ENCODE measurements at places on chromosomes 5 and 9.

DNA sequence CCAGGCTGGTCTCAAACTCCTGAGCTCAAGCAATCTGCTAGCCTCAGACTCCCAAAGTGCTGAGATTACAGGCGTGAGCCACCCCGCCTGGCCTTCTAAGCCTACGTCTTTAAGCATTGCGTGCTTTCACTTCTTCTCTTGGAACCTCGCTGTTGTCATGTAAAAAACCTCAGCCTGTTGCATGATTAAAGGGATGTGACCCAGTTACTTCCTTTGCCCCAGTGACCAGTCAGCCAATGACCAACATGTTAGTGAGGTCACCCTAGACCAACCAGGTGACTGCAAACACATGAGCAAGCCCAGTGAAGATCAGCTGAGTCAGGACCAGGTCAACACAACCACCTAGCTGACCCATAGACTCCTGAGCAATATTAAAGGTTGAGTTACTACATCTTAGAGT is 10.5 kb downstream of the KIF4B start:
- DNase-seq, result no peak

DNA sequence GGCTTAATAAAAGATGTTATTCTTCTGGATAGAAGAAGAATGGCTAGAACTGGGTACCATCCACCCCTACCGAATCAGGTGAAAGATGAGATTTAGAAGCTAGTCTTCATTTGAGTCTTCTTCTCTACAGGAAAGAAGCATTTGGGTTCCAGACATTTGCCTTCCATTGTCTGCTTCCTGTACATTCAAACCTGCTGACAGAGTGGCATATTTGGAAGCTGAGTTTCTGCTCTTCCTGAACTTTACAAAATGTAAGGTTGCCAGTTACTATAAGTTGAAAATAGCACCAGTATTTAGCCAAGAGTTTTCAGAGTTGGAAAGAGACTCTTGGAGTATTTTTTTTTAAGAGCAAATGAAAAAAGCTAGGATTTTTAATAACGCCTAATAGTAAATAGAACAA is 525.4 kb upstream of the TLE4 start:
- DNase-seq, result no peak

- DNase-seq, result no peak
Observed at GRCh38 chr5:143732402-143732801, 79.6 kb upstream of the HMHB1 start.

GRCh38 chr5:82183828-82184227 is 94.3 kb downstream of the RPS23 start:
- DNase-seq, result no peak

DNA sequence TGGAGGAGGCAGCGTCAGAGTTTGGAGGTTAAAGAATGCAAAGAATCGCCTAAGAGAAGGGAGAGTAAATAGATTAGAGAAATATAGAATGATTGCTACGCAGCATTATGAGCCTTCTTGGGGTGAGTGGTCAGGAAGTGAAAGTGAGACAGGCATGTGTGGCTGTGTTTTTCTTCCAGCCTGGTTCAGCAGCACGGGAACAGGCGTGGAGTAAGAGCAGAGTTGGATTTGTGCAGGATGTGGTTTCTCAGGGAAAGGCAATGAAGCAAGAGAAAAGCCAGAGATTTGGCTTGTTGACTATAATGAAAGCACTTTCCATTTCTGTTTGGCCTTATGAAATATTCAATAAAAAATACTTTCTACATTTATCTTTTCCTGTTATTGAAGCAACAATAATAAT is 34.3 kb upstream of the FRMD3 start:
- DNase-seq, result no peak

GRCh38 chr9:16426716-16427115 is 443.8 kb downstream of the BNC2 start:
- DNase-seq, result no peak

DNA sequence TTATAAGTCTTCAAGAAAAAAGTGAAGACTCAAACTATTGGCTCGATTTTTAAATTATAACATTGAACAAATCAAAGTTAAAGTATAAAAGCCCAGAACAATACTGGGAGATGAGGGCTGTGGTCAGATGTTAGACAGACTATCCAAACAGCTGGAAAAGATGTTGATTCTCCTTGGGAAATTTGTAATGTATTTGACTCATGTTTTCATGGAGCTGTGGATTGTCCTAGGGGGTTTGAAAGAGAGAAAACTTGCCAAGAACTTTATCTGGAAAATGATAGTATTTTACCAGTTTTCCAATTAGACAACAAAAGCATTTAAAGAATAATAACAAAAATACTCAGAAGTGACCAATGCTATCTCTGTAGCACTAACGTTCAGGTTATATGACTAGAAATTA is 339.2 kb downstream of the ARL15 start:
- no peak for DNase-seq

DNA sequence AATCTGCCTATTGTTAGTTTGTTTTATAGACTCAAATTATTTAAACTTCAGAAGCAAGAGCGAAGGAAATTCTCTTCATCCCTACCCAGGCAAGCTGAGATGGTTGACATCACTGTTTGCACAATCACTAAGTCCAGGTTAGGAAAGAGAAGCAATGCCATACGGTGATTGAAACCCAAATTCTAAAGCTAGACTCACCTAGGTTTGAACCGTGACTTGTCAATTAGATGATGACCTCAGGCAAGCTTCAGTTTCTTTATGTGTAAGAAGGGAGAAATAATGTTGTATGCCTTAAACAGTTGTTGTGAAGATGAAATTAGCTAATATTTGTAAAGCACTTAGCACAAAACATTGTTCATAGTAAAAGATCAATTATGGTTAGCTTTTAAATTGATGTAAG is 96.5 kb upstream of the ANKRD55 start:
- DNase-seq, result no peak

- no peak for DNase-seq
Observed at GRCh38 chr5:35608881-35609779, 8.5 kb upstream of the SPEF2 start.

GRCh38 chr5:67879620-67880510 is 335.7 kb upstream of the PIK3R1 start:
- DNase-seq, result no peak

- DNase-seq, result no peak
Observed at GRCh38 chr5:177130211-177131018, 3.2 kb upstream of the NSD1 start.

DNA sequence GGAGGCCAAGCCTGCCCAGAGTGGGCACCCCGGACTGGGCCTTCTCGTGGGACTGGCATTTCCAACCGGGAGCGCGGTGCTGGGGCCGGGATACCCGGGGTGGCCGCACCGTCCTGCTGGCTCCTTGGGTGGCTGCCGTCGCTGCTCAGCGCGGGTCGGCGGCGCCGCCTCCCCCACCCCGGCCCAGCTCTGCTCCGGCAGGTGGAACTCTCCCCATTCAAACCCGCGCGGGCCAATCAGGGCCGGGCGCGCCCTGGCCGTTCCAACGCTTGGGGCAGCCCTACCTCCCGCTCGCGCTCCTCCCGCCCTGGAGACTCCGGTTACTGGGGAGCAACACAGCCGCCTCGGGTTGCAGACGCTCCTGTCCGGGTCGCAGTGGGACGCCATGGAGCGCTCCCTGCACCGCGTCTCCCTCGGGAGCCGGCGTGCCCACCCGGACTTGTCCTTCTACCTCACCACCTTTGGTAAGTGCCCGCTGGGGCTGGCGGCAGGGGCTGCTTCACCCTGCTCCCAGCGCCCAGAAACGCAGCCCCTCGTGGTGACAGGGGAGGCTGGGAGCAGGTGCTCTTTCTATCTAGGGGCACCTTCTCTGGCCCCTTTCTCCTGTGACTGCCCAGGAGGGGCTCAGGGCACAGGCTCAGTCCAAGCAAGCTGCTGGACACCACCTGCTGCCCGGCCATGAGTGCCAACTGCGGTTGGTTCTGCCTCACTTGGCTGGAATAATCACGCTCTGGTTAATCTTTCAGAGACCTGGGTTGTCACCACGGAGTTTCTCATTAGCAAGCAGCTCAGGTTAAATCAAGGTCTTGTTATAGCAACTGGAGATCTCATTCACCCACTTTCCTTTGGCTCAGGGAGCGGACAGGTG is at the start of gene RGS3:
RGS3 (plus strand) TSS at position 310 of the 868 bp plus-strand sequence; CDS start at position 386, 76 bp downstream.
- no peak for DNase-seq

DNA sequence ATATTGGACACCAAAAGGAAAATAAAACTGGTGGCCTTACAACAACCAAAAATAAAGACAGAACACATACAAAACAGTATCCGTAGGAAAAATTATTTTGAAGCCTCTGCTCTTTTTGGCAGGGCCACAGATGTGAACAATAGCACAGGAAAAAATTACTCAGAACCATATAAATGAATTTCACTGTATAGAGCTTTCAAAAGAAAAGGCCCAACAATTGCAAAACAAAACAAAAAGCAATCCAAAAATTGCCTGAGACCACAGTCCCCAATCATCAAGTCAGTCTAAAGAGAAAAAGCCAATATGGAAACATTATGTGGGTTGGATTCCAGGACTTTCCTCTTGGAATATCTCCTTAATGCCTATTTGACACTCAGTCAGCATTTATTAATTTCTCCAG is 243.8 kb downstream of the CEMIP2 start:
- no peak for DNase-seq

- DNase-seq, result no peak
Observed at GRCh38 chr9:27377811-27378456, 81.0 kb upstream of the EQTN start.

GRCh38 chr5:81097713-81098112 is 135.4 kb upstream of the CKMT2 start:
- DNase-seq, result no peak

DNA sequence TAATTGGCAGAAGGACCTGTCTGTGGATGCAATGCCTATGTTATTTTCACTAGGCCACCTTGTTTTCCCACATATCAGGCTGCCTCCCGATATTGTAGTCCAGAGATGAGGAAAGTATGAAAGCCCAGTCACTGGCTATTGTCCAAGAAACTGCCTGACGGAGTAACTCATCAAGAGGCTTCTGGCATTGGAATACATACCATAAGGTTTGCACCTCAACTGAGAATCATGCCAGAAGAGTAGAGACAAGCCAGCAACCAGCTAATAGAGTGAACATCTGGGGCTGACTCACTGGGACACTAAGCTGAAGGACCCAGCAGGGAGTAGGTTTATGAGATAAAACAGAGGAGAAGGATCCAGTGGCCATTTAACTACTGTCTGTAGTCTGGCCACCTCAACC is 137.2 kb upstream of the FST start:
- DNase-seq, result no peak

GRCh38 chr5:107293541-107294210 is 377.1 kb downstream of the EFNA5 start:
- no peak for DNase-seq

GRCh38 chr9:5608298-5609225 is 20.3 kb upstream of the RIC1 start:
- DNase-seq, result no peak

GRCh38 chr9:38015266-38015665 is 53.8 kb downstream of the SHB start:
- DNase-seq, result no peak

GRCh38 chr9:36755019-36755418 is 182.3 kb downstream of the MELK start:
- no peak for DNase-seq

DNA sequence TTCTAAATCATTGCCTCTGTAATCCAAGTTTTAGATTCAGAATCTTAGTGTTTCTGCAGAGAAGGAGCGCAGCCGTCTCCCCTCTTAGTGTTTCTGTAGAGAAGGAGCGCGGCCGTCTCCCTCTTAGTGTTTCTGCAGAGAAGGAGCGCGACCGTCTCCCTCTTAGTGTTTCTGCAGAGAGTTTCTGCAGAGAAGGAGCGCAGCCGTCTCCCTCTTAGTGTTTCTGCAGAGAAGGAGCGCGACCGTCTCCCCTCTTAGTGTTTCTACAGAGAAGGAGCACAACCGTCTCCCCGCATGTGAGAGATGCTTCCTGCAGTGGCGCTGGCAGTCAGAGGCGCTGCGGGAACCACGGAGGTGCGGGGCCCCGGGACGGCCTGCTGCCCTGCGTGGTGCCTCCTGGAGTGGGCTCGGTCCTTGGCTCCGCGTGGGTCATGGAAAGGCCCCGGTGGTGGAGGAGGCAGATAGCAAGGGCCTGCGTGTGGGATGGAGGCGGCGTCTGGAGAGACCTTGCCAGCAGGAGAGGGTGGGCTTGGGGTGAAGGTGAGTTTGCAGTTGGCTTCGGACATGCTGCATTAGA is 10.9 kb downstream of the CEP72 start:
- no peak for DNase-seq

- no peak for DNase-seq
Observed at GRCh38 chr9:15416880-15417279, 5.8 kb upstream of the SNAPC3 start.

DNA sequence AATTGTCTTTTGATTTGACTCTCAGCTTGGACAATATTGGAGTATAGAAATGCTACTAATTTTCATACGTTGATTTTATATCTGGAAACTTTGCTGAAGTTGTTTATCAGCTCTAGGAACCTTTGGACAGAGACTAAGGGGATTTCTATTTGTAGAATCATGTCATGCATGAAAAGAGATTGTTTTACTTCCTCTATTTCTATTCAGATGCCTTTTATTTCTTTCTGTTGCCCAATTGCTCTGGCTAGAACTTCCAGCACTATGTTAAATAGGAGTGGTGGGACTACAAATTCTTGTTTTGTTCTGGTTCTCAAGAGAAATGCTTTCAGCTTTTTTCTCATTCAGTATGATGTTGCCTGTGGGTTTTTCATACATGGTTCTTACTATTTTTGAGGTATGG is 112.8 kb upstream of the CDH12 start:
- no peak for DNase-seq

- no peak for DNase-seq
Observed at GRCh38 chr9:116904165-116904564, 217.1 kb downstream of the TRIM32 start.

- DNase-seq, result no peak
Observed at GRCh38 chr5:94736498-94736897, 118.0 kb downstream of the SLF1 start.

GRCh38 chr5:103098993-103099392 is 20.9 kb downstream of the GIN1 start:
- no peak for DNase-seq

DNA sequence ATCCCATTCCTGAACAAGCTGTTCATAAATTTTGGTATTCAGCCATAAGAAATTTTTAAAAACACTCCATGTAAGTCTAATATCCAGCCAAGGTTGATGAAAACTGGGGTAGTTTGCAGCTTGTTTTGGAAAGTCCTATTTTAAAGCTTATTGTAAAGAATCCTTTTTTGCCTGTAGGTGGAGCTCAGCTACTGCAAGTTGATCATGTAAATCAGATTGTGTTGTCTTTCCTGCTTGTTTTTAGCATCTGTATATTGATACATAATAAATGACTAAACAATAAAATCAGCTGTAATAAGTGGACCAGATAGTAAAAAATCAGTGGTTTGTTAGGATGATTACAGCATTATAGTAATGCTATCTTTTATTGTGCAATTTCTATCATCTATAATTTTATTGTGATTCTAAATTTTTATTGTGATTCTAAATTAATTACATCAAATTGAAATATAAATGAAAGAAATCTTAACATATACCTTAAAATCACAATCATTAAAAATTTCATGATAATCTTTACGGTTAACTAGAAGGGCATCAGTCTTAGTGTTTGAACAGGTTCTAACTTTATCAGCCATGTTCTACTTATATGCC is 42.4 kb downstream of the CWC27 start:
- no peak for DNase-seq

DNA sequence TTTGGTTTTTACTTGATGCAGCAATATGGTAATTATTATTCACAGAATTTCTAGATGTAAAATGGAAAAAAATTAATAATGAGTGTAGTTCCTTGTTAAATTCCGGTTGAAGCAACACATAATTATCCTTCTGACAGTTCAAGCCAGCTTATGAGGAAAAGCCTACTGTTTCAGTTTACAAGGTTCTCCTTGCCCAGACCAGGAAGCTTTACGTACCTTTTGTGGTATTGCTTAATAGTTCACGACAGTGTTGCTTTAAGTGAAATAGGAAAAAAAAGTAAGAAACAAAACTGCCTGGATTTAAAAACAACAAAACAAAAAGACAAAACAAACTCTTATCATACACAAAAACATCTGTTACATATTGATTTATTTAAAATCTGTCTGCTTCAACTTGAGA is 547.3 kb upstream of the C9orf72 start:
- DNase-seq, result no peak

Data from ureter (tissue), 1 donor.